ENCODE measurements at places on chromosomes 1 and 21.

GRCh38 chr1:196317535-196318522 lies 290.4 kb downstream of the KCNT2 start:
- peak; percentile 40 for DNase-seq

GRCh38 chr1:203554071-203554470 lies 60.1 kb downstream of the OPTC start:
- no peak for DNase-seq

DNA sequence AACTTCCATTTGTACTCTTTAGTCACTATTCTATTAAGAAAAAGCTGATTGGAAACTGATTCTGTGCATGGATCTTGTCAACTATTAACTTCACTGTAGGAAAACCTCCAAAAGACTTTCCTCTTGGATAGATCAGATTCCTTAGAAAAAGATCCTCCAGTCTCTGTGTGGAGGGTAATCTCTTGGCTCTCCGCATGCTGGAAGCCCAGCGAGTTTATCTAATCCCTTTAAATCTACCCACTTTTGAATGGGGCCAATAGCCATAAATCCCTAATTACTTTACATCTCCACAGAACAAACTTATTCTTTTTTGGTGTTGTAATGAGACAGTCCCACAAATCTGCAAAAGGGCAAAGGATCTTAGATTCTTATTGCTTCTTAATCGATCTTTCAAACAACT lies 1206.4 kb upstream of the ADGRL4 start:
- DNase-seq: no peak

- DNase-seq: no peak
These were observed 47.6 kb downstream of the SLX9 start for GRCh38 chr21:44987301-44987885.

DNA sequence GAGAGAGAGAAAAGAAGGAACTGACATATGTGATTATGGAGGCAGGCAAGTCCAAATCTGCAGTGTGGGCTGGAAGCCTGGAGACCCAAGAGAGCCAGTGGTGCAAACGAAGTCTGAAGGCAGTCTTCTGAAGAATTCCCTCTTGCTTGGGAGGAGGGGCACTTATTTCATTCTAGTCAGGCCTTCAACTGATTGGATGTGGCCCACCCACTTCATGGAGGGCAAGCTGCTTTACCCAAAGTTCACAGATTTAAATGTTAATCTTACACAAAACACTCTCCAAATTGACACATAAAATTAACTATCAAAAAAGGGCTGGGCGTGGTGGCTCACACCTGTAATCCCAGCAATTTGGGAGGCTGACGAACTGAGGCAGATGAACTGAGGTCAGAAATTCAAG lies 103.5 kb upstream of the RAB3GAP2 start:
- DNase-seq: no peak

- no peak for DNase-seq
These were observed 10.0 kb upstream of the RAB7B start for GRCh38 chr1:206013026-206013795.

- no peak for DNase-seq
These were observed 86.9 kb downstream of the CD247 start for GRCh38 chr1:167431261-167431908.

DNA sequence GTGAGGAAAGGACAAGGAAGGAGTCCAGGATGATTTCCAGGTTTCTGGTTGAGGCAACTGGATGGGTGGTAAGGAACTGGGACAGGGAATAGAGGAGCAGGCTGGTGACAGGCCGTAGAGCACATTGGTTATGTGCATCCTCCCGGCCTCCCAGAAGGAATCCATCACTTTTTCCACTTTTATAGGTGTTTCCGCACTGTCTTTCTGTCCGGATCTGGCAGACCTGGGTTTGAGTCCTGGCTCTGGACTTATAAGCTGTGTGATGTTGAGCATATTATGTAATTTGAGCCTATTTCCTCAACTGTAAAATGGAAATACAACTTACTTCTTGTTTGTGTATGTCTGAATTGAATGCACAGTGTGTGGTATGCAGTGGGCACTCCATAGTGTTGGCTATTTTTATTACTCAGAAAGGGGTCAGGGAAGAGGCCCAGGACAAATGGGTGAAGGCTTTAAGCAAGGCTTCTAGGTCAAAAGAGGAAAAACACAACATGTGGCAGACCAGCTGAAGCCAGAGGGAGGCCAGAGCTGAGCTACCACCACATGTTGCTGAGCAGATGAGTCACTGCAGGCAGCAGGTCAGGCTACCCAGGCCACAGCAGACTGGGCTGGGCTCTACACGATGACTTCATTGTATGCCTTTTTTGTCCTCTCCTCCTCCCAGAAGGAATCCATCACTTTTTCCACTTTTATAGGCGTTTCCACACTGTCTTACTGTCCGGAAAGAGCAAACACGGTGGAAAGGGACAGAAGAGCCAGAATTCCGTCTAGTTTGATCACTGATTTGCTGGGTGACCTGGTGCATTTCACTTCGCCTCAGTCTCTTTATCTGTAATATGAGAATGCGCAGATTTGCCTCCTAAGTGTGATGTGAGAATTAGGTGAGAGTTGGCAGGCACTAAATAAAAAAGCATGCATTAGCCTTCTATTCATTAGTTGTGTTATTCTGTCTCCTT lies 791 bp upstream of the MAST2 start:
- peak; percentile 82 for DNase-seq

DNA sequence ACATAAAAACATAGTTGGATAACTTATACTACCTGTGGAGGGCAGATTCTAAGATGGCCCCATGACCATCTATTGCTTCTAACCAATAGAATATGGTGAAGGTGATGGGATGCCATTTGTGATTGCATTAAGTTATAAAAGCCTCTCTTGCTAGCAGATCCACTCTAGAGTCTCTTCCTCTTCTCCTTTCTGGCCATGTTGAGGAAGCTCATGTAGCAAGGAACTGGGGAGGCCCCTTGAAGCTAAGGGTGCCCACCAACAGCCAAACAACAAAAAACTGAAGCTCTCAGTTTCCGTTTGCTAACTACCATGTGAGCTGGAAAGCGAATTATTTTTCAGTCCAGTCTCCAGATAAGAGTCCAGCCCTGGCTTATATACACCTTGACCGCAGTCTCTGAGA lies 16.0 kb upstream of the AGO1 start:
- no peak for DNase-seq

DNA sequence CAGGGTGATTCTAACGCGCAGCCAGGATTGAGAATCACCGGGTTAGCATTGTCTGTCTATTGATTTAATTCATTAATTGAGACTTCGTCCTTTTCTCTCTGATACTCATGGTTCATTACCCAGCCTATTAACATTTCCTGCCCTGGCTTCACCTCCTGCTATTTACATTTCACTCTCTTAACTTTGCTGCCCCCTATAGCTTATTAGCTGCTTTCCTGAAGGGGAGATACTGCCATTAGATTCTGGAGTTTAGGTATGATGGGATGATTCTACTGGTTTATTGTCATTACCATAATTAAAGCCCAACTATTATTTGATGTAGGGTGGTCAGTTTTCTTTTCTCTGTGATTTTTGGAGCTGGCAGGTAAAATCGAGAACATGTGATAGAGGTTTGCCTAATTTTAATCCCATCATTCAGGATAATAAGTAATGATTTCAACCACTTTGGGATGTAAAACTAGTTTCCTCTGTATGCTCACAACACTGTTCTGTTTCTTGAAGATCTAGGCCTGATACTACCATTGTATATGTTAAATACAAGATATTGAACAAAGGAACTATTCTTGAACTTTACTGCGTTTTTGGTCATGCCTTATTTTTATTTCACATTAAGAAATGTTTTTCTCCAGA lies 6.4 kb downstream of the PPP2R5A start:
- peak; percentile 84 for DNase-seq

Data from NCI-H510A treated with DMSO at 0.1 percent for 48 hours (cell line).